Activated T-helper 9 cell treated with anti-CD3 and anti-CD28 coated beads, Interleukin-2, amount 50 U/mL, for 16 hours (primary cell): ENCODE measurements at places on chromosomes 12 and 14.
A peak's percentile ranks its signal among the peaks of the same experiment; 100 is the strongest.

DNA sequence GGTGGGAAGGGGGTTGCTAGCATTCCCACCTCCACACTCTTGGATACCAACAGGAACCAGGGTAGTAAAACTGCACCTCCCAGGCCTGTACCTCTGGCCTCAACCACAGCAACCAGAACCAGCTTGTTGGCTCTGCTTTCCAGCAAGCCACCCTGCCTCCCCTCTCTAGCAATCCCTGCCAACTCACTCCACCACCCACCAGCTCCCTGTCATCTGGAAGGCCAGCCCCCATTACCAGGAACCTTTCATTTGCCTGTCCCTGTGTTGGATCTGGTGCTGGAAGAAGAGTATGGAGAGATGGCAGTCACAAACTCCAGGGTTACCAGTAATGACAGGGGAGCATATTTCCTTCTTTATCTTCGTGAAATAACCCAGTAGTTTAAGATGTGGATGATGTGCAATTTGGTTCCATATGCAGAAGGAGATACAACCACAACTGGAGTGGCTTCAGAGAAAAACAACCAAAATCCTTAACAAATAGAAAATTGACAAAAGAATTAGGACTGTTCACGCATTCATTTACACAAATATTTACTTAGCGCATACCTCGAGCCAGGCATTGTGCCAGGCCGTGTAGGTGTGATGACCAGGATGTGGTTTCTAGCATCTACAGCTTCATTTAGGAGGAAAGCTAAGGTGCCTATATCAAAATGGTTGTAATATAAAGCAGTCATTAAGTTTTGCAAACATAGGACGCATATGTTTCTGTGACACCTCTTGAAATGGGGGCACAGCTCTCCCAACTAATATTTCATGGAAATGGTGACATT is 3.4 kb downstream of the B4GALNT3 start:
- DNase-seq = no peak

GRCh38 chr14:89851106-89851505 is 103.4 kb downstream of the EFCAB11 start:
- no peak for DNase-seq

DNA sequence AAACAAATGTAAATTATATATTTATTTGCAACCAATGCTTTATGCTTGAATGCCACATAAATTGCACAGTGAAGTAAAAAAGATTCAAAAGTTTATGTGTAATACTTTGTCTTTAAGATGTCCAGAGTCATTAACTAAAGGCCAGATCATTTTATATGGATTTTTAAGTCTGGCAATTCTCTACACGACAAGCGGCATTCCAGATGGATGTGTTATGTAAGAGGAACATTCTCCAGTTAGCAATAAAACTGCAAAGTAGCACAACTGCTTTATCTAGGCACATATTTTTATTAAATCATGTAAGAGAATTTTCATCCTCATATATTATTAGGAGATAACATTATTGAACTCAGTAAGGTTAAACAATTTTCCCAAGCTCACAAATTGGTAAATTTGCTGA is 1717.7 kb upstream of the SEL1L start:
- no peak for DNase-seq

DNA sequence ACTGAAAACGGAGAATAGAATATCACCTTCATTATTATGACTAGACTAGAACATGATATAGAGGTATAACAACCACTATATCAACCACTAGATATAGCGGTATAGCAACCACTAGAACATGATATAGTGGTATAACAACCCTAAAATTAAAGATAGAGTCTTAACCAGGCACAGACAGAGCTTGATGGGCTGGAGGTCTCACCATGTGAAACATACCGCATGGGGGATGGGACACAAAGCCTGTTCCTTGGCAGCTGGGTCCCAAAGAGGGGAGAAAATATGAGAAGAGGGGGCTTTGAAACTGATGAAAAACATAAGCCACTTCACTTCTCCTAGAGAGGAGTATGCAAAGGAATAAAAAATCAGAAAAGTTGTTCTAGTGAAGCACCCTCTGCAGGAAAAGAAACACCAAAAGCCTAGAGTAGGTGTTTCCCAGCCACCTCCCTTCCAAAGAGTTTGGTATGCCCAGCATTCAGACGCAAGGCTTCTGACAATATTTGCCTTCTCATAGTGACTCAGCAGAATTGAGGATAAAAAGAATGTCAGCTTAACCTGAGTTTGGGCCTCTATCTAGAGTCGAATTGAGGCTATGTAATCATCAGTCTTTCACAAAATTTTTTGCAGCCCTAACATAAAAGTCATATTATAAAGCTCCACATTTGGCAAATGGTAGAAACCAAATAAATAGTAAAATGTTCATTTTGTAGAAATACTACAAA is 316.4 kb downstream of the NOVA1 start:
- DNase-seq = no peak

- no peak for DNase-seq
Measured at GRCh38 chr12:1918081-1918883, at the start of gene CACNA2D4. TSS of gene CACNA2D4 (minus strand) at chr12:1918652. CDS start at chr12:1918473, 179 bp downstream.

DNA sequence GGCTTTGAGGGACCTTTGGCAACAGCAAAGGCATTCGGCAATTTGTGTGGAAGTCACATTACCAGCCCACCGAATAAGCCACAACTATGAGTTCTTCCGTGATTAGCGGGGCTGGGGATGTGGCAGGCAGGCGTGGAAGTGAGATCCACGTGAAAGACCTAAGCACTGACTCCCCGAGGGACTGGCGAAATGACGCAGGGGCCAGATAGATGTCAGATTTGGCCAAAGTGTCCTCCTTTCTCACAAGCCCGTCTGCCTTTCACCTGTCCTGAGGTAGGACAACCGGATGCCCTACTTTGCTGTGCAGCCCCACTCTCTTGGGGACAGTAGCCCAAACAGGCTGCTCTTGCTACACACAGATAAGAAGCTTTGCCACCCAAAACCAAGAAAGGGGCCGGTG is 54.5 kb downstream of the DPF3 start:
- DNase-seq = no peak

DNA sequence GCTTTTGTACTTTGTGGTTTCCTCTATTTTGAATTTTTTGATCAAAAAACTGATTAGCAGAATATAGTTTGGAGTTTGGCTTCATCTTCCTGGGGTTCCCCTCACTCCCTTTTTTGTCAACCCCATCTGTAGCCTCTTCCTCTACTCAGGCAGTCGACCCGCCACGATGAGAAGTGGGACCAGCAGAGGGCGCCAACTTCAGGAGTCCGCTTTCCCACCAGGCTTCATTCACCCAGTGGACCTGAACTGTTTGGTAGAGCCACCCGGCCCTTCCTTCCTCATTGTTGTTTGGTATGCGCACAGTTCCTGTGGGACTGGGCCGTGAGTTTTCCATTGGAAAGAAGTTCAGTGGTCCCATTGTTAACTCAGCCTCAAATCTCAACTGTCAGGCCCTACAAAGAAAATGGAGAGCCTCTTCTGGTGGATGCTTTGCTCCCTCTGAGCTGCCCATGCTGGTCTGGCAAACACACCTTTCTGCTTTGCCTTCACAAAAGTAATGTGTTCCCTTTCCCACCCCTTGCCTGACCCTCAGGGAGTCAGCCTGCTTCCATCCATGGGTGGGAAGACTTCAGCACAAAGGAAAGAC is 21.7 kb downstream of the TMBIM6 start:
- peak; percentile 66 for DNase-seq

DNA sequence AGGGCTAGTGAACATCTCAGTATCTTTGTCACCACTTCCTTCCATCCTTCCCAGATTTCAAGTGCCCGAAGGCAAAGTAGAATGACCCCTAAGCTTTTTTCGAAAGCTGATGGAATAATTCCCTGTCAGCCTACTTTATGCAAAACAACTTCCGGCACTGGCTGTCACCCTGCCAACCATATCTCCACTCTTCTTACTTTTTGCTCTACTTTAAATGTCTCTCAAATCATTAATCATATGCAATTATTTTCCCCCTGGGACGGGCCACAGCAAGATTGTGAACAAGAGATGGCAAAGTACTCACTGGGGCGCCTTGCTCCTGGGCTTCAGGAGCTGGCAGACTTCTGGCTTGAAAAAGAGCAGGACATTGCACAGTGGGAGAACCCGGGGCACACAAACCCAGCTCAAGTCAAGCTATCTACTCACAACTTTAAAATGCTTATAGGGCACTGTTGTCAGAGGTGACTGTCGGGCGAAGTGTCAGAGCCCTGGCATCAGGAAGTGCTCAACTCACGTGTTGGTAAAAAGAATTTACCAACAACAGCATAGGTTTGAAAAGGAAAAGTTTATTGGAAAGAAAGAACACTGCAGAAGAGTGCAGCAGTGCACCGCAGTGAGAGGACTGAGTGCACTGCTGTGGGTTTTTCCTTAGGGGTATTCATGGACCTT is 373.5 kb downstream of the PAWR start:
- no peak for DNase-seq

DNA sequence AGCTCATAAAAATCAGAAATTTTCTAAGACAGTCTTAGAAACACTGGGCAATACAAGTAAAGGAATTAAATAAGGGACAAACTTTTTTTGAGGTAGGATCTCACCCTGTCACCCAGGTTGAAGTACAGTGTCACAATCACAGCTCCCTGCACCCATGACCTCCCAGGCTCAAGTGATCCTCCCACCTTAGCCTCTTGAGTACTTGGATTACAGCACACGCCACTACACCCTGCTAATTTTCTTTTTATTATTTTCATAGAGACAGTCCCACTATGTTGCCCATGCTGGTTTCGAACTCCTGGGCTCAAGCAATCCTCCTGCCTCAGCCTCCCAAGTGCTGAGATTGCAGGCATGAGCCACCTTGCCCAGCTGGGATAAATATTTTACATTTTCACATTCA is 90.3 kb downstream of the USP15 start:
- DNase-seq = no peak

DNA sequence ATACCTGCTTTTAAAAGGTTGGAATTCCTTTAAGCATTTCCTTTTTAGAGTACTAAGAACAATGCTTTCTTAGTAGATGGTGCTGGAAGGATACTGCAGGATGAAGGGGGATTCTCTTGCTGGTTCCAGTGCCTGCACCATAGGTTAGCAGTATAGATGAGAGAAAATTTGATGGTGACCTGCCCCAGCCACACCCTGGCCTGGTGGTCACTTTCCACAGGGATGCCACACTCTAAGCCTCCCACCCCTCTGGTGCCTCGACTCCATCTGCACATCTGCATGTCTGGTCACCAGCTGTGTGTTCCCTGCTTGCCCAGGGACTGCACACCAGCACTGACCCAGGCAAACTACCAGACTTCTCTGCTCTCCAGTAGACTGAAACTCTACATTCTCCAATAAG is 19.1 kb downstream of the SLC2A3 start:
- DNase-seq = no peak

- DNase-seq = no peak
Measured at GRCh38 chr12:32706335-32707024, 27.4 kb downstream of the DNM1L start.

GRCh38 chr14:61584331-61584741 is 111.0 kb upstream of the HIF1A start:
- DNase-seq = no peak

DNA sequence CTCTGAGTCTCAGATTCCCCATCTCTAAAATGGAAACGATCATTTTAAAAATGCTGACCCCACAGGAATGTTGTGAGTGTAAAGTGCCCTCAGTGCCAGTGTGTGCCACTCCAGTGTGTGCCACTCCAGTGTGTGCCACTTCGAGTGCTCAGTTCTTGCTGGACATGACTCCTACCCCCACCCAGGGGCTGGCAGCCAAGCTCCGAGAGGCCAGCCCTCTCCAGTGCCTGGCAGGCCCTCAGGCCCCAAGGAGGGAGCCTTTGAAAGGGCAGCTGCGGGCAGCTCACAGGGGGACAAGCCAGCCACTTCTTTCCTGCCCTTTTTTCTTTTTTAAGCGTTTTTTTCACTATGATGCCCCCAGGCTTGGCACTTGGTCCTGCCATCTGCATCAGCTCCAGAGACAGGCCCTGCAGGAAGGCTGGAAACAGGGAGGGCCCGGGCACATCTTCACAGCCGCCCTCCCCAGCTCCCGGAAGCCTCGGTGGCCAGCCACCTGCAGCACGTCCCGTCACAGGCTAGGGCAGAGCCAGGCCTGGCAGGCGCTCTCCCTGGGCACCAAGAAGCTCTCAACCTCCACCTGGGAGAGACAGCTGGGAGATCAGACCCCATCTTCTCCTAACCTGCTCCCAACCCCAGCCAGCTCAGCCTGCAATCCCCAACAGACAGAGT is 29.8 kb downstream of the NCOR2 start:
- DNase-seq = no peak

- DNase-seq = no peak
Measured at GRCh38 chr14:70909733-70910614, 2.7 kb downstream of the PCNX1 start.

DNA sequence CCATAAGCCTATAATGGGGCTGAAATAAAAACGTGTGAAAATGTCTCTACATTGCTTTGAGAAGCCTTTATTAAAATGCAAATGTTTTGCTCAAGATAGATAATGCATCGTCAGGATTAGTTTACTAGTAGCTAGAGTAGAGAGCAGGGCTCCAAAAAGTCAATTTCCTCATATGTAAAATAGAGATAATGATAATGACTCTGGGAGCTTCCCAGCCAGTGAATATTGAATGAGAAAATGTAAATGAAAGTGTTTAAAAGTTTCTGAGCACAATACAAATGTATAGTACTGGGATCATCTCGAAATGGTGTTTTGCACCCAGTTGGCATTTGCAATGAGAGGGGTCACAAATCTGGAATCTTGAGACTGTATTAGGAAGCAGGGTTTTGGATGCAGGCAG is 135.3 kb downstream of the OTOGL start:
- no peak for DNase-seq

DNA sequence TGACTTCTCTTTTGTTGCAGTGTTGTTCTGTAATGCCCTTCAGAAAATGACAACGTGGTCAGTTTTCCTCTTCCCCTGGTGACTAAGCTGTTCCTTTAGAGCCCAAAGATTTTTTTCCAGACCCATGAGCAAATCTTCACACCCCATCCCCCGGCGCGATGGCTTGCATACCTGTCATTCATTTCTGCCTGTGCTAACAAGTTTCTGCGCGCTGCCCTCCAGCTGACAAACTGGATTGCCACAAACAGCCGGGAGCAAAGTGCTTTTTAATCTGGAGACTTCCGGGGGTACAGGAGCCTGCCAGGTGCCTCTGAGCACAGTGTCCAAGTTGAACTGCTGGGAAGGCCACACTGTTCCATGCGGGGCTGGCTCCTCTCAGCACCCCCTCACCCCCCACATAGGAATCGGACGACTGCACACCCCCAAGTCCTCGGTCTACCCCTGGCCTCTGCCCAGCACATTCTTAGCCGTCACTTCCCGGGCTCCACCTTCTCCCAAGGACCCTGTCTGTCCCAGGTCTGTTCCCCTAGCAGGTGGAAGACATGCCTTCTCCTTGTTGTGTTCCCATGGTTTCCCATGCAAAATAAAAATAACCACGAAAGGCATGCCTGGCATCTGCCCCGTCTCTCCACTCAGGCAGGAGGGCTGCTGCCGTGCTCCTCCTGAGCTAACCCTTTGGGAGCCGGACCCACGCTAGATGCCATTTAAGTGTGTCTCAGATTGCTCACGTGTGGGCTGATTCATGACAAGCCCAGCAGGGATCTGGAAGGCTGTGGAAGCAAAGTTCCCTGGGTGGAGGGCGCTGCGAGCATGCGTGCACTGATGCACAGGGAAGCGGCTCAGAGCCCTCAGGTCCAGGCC is 14.1 kb downstream of the RILPL1 start:
- no peak for DNase-seq
